ENCODE measurements at places on chromosomes 11 and 22. TPM values are rescaled to one million over a fixed set of nuclear protein-coding genes. Genes with fewer than 3 reads are reported as not detected.
A peak's percentile ranks its signal among the peaks of the same experiment; 100 is the strongest.

GRCh38 chr11:55826919-55827318, at the start of gene OR5L2:
Gene OR5L2, plus strand, starts transcription at chr11:55827219. Its CDS starts 0 bp downstream, at chr11:55827219.
- no peak within 1 kb of the TSS for H3K4me3 ChIP-seq
- H3K4me1 ChIP-seq, result no peaks in the 10 kb centered on the region
- DNase-seq, result no peak
- no peak within 1 kb of the TSS for H3K27ac ChIP-seq
- H3K36me3 ChIP-seq, result no peaks in the 10 kb centered on the region

DNA sequence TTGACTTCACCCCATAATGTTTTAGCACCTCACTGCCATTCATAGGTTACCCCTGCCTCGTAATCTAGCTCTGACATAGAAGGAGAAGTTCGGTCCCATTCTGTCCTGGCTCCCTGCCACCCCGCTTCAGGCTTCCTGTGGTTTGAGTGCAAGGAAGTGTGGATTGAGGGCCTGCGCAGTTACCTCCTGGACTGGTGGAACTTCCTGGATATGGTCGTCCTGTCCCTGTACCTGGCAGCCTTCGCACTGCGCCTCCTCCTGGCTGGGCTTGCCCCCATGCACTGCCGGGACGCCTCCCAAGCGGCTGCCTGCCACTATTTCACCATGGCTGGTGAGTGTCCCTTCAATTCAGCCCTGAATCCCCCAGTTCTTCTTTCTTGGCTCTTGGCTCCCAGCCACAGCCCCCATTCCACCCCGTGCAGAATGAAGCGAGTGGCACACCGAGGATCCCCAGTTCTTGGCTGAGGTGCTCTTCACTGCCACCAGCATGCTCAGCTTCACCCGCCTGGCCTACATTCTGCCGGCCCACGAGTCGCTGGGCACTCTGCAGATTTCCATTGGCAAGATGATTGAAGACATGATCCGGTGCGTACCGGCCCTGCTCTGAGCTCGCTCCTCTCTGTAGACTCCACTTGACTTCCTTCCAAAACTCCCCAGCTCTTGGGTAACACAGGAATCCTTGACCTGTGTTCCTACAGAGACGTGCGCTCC, 15.4 kb downstream of the ART5 start:
- H3K4me3 ChIP-seq, result no peak overlapping the region
- no peaks in the 10 kb centered on the region for H3K36me3 ChIP-seq
- H3K4me1 ChIP-seq, result no peaks in the 10 kb centered on the region
- H3K27ac ChIP-seq, result peak overlapping the region; percentile 48

- H3K36me3 ChIP-seq, result no peaks in the 10 kb centered on the region
- no peaks in the 10 kb centered on the region for H3K4me1 ChIP-seq
- DNase-seq, result no peak
- no peaks in the 10 kb centered on the region for H3K27me3 ChIP-seq
- H3K4me3 ChIP-seq, result no peak overlapping the region
Observed at GRCh38 chr11:105181521-105181920, 42.0 kb upstream of the CARD18 start.

DNA sequence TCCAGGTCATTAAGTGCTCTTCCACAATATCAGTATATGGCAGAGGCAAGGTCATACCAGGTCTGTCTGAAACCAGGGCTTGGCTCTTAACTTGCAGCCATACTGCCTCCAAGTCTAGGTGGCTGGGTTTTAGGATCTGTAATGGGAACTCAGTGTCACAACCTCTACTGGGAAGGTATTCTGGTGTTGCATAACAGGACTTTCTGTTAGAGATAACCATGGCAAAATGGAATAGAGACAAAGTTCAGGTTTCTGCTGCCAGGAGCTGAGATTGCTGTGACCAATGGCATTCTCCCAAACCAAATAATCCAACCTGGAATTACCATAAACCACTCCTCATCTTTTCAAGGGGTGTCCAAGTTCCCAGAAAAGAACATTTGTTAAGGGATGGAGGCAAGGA, 6.8 kb upstream of the SAA1 start:
- DNase-seq, result no peak
- H3K4me1 ChIP-seq, result no peaks in the 10 kb centered on the region
- H3K36me3 ChIP-seq, result no peaks in the 10 kb centered on the region
- H3K4me3 ChIP-seq, result no peak overlapping the region
- H3K27ac ChIP-seq, result no peak overlapping the region

DNA sequence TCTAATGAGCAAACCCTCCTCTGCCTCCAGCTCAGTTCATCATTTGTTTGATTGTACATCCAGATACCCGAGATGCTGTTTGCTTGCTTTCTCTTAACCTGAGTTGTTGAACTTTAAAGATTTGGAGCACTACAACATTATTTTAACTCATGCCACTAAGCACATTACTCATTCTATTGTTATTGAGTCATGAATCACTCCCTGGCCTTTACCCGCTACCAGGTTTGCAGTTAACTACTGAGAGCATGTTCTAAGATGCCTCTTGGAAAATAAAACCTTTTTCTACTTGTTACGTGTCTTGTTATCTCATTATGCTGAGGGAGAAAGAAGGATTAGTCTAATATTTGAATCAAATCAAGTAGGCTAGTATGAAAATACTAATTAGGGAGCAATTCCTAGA, 720.6 kb upstream of the ANO5 start:
- H3K27ac ChIP-seq, result no peak overlapping the region
- no peak overlapping the region for H3K4me3 ChIP-seq
- no peaks in the 10 kb centered on the region for H3K36me3 ChIP-seq
- no peaks in the 10 kb centered on the region for H3K4me1 ChIP-seq
- peaks cover 11% of the 10 kb centered on the region for H3K27me3 ChIP-seq

- no peaks in the 10 kb centered on the region for H3K36me3 ChIP-seq
- peaks cover 87% of the 10 kb centered on the region for H3K27me3 ChIP-seq
- H3K27ac ChIP-seq, result no peak overlapping the region
- no peak for DNase-seq
Observed at GRCh38 chr11:69700278-69701140, 3.3 kb downstream of the FGF19 start.

DNA sequence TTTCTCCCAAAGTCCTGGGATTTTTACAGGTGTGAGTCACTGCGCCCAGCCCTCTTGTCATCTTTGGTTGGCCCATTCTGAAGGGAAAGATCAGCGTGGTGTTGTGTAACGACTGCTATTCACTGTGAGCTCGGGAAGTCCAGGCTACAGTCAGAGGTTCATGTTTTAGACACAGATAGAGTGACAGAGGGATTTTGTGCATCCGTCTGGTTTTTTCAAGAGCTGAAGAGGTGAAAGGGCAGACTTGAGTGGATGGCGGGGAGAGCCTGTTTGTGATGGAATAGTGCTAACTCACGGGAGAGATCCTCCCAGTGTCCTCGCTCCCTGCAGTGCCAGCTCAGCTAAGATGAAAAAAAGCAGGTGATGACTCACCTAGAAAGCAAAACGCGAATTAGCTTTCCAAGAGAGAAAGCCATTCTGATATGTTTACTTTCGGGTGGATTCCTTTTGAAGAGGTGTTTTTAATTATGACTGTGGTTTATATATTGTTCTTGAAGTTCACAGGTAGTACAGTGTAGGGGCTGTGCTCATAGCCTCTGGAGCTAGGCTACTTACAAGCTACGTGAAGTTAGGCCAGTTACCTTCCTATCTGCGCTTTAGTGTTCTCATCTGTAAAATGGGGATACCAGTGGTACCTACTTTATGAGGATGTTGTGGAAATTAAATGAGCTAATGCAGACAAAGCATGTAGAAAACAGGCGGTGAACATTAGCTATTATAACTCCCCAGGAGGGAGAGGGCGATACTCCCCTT, 67.2 kb downstream of the C11orf91 start:
- no peak for DNase-seq
- peaks cover 21% of the 10 kb centered on the region for H3K36me3 ChIP-seq
- H3K27me3 ChIP-seq, result no peaks in the 10 kb centered on the region
- H3K4me1 ChIP-seq, result no peaks in the 10 kb centered on the region
- H3K4me3 ChIP-seq, result no peak overlapping the region

- no peaks in the 10 kb centered on the region for H3K36me3 ChIP-seq
- no peak overlapping the region for H3K27ac ChIP-seq
- peaks cover 23% of the 10 kb centered on the region for H3K4me1 ChIP-seq
- no peaks in the 10 kb centered on the region for H3K27me3 ChIP-seq
- H3K4me3 ChIP-seq, result no peak overlapping the region
Observed at GRCh38 chr11:126434950-126435335, 79.5 kb downstream of the ST3GAL4 start.

DNA sequence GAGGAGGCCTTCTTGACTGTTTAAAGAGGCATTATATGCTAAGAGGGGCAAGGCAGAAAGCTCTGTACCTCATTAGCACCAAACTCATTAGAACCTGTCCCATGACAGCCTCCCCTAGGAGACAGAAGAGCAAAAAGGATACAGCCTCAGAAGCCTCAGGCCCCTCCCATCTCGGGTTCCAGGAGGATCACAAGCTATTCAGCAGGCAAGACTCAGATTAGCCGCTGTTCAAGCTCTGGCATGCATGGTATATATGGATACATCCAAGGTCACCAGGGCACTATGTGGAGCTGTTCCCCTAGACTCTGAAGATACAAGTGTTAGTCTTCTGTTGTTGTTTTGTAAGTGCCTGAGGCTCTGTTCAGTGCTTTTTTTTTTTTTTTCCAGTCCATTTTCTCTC, 32.1 kb downstream of the ATXN10 start:
- no peaks in the 10 kb centered on the region for H3K27me3 ChIP-seq
- H3K4me1 ChIP-seq, result peaks cover 9% of the 10 kb centered on the region
- no peak overlapping the region for H3K27ac ChIP-seq
- no peak for DNase-seq
- no peak overlapping the region for H3K4me3 ChIP-seq
- peaks cover 47% of the 10 kb centered on the region for H3K36me3 ChIP-seq

The DYNC2H1 gene
- total RNA-seq, result 21.8 TPM

The MMP8 gene
- not detected for total RNA-seq

- peaks cover 34% of the 10 kb centered on the region for H3K4me1 ChIP-seq
- no peak for DNase-seq
- H3K27me3 ChIP-seq, result peaks cover 3% of the 10 kb centered on the region
- H3K36me3 ChIP-seq, result no peaks in the 10 kb centered on the region
Observed at GRCh38 chr11:58576887-58577471, 1.3 kb upstream of the LPXN start.

GRCh38 chr11:101010899-101011298, 118.7 kb downstream of the PGR start:
- no peak overlapping the region for H3K27ac ChIP-seq
- no peak overlapping the region for H3K4me3 ChIP-seq
- no peaks in the 10 kb centered on the region for H3K27me3 ChIP-seq
- no peaks in the 10 kb centered on the region for H3K4me1 ChIP-seq

The DDI1 gene
- total RNA-seq, result not detected

DNA sequence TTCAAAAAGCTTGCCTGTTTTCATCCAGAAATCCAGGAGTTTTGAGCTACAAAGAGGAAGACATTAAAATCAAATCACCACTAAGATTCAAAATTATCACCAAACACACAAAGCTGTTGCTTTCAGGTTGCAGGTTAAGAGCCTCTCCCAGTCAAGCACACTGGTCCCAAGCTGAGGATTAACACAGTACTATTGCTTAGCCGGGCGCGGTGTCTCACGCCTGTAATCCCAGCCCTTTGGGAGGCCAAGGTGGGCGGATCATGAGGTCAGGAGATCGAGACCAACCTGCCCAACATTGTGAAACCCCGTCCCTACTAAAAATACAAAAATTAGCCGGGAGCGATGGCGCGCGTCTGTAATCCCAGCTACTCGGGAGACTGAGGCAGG, 1165.1 kb downstream of the LRRC4C start:
- H3K27me3 ChIP-seq, result peaks cover 17% of the 10 kb centered on the region
- H3K4me1 ChIP-seq, result peaks cover 41% of the 10 kb centered on the region
- H3K36me3 ChIP-seq, result no peaks in the 10 kb centered on the region
- no peak overlapping the region for H3K27ac ChIP-seq

- no peak overlapping the region for H3K4me3 ChIP-seq
- no peaks in the 10 kb centered on the region for H3K27me3 ChIP-seq
- peaks cover 9% of the 10 kb centered on the region for H3K4me1 ChIP-seq
- no peaks in the 10 kb centered on the region for H3K36me3 ChIP-seq
- DNase-seq, result no peak
Observed at GRCh38 chr22:19576460-19577421, 52.5 kb upstream of the CLDN5 start.

The APOBEC3H gene
- total RNA-seq, result not detected

DNA sequence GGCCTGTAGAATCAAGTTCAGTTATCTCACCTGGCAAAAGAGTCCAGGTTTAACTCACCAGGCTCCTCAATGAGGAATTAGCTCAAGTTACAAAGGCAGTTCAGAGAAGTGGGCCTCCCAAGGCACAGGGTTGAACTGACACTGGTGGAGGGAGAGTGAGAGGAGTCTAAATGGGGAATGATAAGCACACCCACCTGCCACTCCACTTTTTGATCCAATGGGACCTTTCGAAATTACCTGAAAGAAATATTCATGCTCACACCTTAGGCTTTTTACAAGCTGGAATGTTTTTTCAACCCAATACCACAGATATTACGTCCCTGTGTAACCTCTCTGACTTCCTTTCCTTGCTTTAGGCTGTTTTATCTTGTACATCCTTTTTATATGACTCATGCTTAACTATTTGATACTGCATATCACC, 642.7 kb upstream of the TENM4 start:
- H3K27me3 ChIP-seq, result no peaks in the 10 kb centered on the region
- no peak overlapping the region for H3K4me3 ChIP-seq
- no peak overlapping the region for H3K27ac ChIP-seq
- no peak for DNase-seq
- H3K36me3 ChIP-seq, result no peaks in the 10 kb centered on the region

DNA sequence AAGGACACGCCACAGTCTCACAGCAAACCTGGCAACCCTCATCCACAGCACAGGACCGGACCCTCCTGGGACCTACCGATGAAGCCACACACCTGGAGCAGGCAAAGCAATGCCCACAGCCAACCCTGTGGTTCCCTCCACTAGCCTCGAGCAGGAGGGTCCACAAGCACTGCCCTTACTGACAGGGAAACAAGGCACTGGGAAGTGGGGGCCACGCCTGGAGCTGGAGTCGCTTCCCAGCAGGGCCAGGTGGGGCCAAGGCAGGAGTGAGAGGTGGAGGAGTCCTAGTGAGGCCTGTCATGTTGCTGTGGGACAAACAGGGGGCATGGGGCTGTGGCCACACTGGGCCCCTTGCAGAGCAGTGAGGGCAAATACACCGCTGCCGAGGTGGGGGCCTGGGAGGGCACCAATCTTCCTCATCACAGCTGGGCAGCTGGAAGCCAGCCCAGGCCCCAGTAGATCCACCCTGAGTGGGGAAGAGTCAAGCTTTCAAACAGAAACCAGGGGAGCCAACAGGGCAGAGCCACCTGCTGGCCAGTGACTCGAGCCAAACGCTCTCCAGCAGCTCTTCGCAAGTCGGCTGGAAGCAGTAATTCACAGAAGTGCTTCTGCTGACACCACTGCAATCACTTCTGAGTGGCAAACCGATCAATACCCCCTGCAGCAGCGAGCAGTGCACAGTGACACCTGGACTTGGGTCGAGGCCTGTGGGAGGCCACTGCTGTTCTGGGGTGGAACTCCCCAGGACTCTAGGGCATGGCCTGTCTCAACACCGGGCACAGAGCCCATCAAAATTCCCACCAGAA, 13.7 kb downstream of the SULT4A1 start:
- H3K36me3 ChIP-seq, result no peaks in the 10 kb centered on the region
- no peak for DNase-seq
- H3K27me3 ChIP-seq, result no peaks in the 10 kb centered on the region
- no peak overlapping the region for H3K27ac ChIP-seq

The PANX2 gene
- total RNA-seq, result 2.5 TPM

DNA sequence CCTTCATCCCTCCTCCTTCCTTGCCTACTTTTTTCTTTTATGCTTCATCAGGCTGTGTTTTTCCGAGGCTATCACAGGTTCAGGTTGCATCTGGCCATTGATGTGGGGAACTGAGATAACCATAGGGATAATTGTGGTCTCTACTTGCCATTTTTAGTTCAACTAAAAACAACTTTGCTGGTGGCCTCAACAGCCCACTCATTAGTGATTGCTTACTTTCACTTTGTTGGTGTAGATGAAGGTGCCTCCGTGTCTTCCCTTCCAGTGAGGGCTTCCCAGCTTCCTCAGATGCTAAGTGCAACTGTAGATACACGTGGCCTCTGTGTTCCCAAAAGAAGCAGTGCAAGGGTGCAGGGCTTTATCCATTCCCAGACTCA, 35.0 kb downstream of the KCNJ1 start:
- H3K36me3 ChIP-seq, result no peaks in the 10 kb centered on the region
- H3K27me3 ChIP-seq, result peaks cover 6% of the 10 kb centered on the region
- peaks cover 13% of the 10 kb centered on the region for H3K4me1 ChIP-seq
- H3K27ac ChIP-seq, result peak overlapping the region; percentile 73

Data from neural crest cell (in vitro differentiated cells).